Daoy (cell line): ENCODE measurements at places on chromosomes 4 and X. TPM values are rescaled to one million over a fixed set of nuclear protein-coding genes. Genes with fewer than 3 reads are reported as not detected.

GRCh38 chr4:118775405-118775804, 60.5 kb downstream of the SEC24D start:
- no peak for DNase-seq

Gene IGFBP7
- 173 and 263 TPM in 2 replicates for total RNA-seq

Gene MAOB
- 0.06 and 0.46 TPM in 2 replicates for total RNA-seq

DNA sequence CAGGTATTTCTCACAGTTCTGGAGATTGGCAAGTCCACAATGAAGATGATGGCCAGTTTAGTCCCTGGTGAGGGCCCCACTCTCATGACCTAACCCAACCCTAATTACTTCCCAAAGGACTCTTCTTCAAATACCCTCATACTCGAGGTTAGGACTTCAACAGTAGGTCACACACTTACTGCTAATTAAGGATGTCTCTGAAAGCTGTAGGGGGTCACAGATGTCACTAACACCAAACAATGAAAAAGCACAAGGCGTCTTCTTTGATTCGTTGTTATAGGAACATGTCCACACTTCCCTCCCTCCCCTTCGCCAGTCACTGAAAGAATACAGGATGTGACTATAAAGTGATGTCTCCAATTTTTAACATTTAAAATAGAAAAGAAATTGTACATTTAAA, 309.7 kb downstream of the PACRGL start:
- DNase-seq: no peak

DNA sequence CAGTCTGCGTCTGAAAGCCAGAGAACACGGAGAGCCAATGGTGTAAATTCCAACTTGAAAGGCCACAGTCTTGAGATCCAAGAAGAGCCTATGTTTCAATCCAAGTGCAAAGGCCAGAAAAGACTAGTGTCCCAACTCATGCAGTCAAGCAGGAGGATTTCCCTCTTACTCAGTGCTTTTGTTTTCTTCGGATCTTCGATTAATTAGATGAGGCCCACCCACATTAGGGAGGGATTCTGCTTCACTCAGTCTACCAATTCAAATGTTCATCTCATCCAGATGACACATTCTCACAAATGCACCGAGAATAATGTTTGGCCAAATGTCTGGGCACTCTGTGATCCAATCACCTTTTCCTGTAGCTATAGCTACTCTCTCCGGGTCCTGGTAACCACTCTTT, 91.5 kb upstream of the S100G start:
- no peak for DNase-seq

Gene RGS12
- total RNA-seq: 15.1 and 38.9 TPM in 2 replicates

DNA sequence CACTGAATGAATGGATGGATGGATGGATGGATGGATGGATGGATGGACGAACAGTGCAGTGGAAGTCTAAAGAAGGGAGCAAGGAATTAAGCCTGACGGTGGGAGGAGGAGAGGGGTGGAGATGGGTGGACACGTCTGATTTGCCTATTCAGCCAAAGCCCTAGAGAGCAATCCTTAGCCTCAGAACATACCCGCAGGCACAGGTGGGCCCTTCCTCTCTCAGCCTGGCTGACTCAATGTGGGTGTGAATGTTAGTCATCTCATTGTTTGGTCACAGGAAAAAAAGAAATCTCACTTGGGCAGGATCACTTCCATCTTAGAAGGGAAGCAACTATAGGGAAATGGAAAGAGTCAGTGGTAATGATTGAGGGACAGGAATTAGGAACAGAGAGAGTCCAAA, 165.9 kb downstream of the PJA1 start:
- DNase-seq: peak; percentile 75

Gene DIPK2B
- not detected in 2 replicates for total RNA-seq

- no peak for DNase-seq
These were observed 60.0 kb upstream of the RAPGEF2 start for GRCh38 chr4:159042868-159043267.

DNA sequence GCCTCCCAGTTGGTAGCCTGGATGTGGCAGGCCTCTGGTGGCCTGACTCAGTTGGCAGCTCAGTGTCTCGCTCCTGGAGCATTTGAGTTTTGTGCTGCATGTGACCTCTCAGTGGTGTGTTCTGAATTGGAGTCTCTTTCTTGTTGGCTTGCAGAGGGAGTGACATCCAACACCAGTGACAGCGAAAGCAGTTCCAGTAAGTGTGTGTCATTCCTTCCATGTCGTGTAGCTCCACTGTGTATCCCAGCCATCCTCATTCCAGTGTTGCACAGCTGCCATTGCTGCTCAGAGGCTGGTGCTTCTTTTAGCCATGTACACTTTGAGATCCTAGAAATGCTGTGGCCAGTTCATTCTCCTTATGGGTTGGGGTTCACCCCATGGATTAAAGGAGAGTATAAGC, 52.4 kb downstream of the DLG3 start:
- DNase-seq: no peak

GRCh38 chrX:39985551-39985950, 112.2 kb downstream of the BCOR start:
- no peak for DNase-seq

- no peak for DNase-seq
These were observed 18.3 kb downstream of the STIM2 start for GRCh38 chr4:26878794-26879391.

Gene ATP1B4
- not detected in 2 replicates for total RNA-seq

- no peak for DNase-seq
These were observed 450.3 kb downstream of the RAPGEF2 start for GRCh38 chr4:159552979-159553768.

Gene OTUD6A
- total RNA-seq: not detected in 2 replicates

DNA sequence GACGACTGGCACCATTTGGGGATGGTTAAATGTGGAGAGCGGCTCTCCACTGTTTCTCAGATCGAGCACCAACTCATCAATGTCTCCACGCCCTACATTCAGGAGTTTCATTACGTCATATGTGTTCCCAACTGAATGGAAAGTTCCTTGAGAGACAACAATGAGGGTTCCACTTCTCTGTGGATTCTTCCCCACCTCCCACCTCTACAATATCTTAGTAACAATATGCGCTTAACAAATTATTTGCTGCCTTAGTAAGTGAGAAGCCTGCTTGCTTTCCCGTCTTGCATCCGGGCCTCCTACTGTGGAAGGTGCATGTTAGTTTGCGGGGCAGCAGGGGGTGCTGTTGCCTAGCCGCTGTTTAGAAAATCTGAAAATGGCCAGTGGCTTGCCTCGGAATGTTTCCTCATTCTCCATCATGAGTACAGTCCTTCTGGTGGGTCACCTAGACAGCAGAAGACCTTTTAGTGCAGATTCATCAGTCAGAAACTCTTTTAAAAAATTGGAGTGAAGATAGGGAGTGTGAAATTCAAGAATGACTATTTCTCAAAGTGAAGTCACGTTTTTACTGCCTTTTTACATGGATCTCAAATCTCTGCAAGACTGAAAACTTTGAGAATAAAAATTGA, 55.7 kb downstream of the PHOX2B start:
- peak; percentile 57 for DNase-seq

Gene SCRG1
- not detected in 2 replicates for total RNA-seq

DNA sequence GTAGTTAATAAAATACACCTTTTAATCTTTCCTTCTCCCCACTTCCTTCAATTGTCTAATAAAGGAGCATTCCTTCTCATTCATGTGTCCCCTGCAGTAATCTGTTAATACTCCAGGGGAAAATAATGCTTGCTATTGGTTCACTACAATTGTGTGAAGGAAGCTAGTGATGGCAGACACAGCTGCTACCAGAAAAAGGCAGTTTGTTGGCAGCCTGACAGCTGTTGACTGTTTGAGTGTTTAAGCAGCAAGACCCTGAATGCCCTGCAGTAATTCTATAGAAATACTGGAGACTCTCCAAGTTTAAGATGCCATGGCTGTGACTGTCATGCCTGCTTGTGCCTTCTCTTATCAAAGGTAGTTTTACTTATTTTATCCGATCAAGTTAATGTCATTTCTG, 359.5 kb downstream of the C4orf33 start:
- DNase-seq: no peak

Gene MAGEC2
- total RNA-seq: 70.0 and 79.0 TPM in 2 replicates

DNA sequence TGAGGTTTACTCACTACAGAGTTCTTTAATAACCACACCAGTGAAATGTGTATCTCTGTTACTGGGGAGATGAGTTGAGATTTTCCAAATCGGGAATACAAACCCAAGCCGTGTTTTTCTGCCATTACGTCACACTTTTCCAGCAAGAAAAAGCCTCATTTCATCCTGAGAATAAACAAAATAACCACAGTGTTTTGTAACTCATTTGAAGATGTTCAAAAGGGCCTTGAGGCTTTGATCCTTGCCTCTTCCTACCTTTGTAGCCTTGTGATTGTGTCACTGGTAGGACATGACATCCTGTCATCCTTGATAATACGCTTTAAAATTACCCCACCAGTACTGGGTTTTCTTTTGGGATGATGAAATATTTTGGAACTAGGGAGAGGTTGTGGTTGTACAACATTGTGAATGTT, 2.9 kb downstream of the USP11 start:
- DNase-seq: no peak

DNA sequence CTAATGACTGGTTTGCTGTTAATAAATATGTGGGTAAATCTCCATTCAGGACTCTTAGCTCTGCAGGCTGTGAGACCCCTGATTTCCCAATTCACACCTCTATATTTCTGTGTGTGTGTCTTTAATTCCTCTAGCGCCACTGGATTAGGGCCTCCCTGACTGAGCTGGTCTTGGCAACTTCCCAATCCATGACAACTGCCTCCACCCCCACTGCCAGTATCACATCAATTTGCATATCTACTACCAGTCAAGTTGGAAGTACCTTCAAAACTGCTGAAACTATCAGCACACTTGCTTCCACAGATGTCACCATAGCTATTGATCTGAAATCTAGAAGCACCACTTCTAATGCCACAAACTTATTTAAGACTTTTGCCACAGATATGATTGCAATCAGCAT, 27.6 kb downstream of the OPRPN start:
- no peak for DNase-seq

DNA sequence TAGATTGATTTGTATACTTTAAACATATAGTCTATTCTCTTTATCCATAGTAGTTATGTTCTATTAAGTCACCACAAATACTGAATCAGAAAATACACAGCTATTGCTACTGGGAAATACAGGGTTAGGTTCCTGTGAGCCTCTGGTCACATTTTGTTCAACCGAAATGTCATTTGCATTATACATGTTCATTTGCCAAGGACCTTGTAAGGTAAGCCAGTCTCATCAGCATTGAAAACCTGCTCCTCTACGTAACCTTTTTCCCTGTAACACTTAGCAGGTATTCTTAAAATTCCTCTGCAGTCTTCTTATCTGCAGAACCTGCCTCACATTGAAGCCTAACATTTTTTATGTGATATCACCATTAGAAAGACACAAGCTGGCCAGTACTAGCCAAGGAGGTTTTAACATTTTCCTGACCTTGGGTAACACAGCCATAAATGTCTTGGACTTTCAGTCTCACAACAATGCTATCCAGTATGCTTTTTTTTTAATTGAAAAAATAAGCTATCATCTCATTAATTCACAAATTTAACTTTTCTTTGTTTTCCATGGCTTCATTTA, 765.7 kb upstream of the IGFBP7 start:
- DNase-seq: no peak

- DNase-seq: no peak
These were observed 26.5 kb downstream of the GALNT7 start for GRCh38 chr4:173195109-173195508.

DNA sequence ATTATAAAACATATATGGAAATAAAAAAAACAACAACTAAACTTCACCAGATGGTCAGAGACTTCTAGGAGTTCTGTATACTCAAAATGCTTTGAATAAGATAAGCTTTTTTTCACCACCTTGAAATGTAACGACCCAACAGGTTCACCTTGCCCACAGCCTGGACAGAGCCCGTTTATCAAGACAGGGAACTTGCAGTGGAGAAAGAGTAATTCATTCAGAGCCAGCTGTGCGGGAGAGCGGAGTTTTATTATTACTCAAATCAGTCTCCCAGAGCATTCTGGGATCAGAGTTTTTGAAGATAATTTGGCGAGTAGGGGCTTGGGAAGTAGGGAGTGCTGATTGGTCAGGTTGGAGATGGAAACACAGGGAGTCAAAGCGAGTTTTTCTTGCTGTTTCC, 38.5 kb downstream of the AGA start:
- DNase-seq: no peak

DNA sequence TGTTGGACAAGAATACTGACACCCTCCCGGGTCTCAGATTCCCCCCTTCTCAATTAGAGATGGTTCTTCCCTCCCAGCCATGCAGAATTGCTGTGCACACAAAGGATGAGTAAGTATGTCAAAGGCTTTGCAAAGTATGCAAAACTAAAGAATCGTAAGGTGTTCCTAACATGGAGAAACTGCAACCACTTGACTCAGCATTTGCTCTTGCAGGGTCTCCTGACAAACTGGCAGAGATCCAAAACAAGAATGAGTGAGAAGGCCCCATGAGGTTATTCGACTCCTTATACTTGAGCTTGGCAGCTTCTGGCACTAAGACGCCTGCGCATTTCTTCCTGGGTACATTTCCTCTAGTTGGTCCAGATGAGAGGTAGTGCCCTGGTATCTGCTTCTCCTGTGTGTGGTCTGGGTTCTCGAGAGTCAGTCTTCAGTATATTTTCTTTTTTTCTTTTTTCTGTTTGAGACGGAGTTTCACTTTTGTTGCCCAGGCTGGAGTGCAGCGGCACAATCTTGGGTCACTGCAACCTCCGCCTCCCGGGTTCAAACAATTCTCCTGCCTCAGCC, 8.2 kb downstream of the FAM184B start:
- DNase-seq: no peak

Gene NDST4
- not detected in 2 replicates for total RNA-seq

DNA sequence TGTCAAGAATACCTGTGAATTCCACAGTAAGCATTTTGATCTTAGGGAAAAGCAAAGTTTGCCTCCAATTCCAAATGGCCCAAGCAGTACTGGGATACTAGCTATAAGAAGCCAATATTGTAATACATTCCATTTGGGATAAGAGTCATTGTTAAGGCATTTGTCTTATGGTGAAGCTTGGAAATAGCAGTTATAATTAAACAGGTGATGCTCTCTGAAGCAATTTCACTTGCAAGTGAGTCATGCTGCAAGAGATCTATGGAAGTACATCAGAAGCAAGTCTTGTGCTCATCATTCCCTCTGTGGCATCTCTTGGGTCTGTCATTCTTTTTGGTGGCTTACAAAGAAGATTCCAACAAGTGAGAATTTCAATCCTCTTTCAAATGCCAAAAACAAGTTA, 386.4 kb upstream of the RPS6KA3 start:
- no peak for DNase-seq

Gene CCDC149
- total RNA-seq: 3.6 and 11.0 TPM in 2 replicates

Gene SYTL5
- total RNA-seq: 0.24 and 0.29 TPM in 2 replicates

GRCh38 chr4:146338512-146338911, 124.2 kb downstream of the REELD1 start:
- no peak for DNase-seq

DNA sequence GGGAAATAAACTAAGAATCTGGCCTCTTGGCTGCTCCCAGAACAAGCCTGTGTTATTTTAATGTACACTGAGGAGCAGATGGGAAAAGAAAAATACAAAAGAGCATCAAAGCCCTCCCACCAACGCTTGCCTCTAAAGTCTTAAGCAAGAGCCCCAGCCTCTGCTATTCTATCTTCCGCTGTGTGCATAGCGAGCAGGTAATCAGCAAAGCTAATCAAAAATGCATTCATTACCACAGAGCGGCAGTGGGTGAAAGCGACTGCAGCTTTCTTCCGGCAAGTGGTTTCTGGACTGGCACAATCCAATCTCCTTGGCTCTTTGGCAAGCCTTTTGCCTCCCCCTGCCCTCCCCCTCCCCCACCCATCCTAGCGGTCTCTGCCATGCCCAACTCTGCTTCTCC, 13.5 kb upstream of the GRIA3 start:
- DNase-seq: no peak

GRCh38 chr4:95102162-95102790, 344.5 kb downstream of the BMPR1B start:
- DNase-seq: no peak

GRCh38 chr4:149884529-149885181, 69.0 kb upstream of the IQCM start:
- DNase-seq: no peak

Gene MAGEB10
- 1.5 and 1.8 TPM in 2 replicates for total RNA-seq

Gene DDX60
- total RNA-seq: 9.3 and 10.4 TPM in 2 replicates
